GM12864 (cell line): ENCODE measurements at places on chromosomes 3 and 15.

GRCh38 chr15:72902245-72902918 lies 118.8 kb upstream of the ADPGK start:
- DNase-seq = no peak

DNA sequence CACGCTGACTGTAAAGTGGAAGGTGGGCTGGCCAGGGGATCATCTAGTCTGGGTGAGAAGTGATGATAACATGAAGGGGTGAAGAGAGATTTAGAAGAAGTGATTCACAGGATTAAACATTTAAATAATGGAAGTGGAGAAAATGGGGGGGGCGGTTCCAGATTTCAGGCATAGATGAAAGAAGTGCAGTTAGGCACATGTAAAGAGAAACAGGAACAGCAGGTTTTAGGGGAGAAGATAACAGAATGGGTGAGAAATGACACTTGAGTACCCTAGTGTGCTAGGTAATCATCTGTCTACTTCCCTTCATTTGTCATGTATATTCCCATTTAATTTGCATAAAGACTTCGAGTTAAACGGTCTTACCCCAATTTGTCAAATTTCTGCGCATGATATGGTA lies 15.3 kb downstream of the B3GNT5 start:
- DNase-seq = no peak

DNA sequence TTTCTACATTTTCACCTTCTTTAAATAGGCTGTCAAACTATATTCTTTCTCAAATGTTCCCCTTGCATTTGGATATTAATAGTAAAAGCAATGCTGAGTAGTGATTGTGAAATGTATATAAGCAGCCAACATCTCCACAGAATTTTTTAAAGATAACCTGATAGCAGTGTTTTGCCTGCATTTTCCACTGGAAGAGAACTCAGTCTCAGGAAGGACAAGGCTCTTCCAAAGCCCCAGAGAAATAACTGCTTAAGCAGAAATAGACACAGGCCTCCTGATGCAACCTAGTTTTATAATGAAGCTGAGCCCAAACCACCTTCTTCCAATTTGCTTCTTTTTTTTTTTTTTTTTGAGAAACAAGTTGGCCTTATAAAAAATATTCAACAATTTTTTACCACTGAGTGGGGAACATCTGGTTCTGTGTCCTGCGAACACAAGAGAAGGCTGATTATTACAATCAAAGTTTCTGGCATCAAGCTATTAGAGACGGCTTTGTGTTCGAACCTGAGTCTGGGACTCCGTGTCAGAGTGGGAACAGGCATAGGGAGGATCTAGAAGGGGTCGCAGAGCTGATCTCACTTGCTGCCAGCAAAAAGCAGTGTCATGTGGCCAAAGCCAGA lies 332.5 kb upstream of the TBL1XR1 start:
- no peak for DNase-seq

DNA sequence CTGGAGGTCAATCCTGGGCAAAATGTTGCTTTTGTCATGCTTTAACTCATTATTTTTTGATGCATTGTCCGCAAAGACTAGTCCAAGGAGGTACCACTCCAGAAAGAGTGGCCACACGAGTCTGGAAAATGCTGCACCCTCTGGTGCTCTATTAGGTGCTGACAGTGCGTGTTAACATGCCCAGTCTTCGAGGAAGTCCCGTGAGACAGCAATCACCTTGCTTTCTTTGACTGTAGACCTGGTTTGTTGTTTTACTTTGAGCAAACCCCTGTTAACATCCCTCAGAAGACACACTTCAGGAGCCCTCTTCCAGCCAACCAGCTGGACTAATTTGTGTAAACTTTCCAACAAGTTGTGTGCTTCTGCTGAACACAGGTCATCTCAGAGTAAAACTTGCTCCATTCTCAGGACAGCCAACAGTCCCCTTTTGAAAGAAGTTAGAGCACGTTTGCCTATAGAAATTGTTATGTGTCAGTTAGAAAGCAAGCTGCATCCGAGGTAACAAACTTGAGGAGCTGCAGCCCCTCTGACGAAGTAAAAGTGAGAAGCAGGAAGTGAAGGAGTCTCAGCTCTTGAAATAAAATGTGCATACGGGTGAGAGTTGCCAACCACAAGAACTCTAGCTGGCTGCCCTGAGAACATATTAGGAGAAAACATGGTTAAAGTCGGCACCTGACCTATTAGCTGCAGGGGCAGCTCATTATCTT lies 205.0 kb downstream of the LPP start:
- DNase-seq = no peak

DNA sequence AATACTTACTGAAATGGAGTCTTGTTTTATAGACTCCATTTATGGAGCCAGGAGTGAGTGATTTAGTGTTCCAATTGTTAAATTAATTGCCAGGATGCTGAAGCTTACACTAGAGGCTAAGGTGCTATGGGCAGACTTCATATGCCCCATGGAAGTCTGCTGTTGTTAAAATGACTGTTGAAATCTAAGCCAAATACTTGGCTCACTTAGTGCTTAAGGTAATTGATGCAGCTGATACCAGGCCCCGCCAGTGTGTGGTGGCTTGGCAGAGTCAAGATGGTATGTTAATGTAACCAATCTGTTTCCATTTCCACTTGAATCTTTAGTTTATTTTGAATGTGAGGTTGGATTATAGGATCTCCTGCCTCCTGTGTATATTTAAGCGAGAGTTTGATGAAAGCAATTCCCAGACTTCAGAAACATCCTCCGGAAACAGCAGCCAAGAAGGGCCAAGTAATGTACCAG lies 187.1 kb downstream of the ITPR1 start:
- DNase-seq = no peak

DNA sequence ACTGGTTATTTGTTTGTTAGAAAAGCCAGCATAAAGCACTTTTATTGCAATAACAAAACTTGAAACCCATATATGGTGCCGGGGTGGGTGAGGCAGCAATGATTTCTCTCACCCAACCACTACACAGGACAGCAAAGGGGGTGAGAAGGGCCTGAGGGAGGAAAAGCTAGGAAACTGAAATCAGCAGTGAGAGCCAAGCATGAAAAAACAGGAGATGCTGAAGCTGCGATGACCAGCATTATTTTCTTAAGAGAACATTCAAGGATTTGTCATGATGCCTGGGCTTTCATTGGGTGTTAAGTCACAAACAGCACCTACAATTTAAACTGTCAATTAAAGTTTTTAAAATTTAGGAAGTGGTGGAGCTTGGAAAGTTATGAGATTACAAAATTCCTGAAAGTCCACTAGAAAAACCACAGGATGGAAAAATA lies 11.9 kb upstream of the TM4SF4 start:
- no peak for DNase-seq

DNA sequence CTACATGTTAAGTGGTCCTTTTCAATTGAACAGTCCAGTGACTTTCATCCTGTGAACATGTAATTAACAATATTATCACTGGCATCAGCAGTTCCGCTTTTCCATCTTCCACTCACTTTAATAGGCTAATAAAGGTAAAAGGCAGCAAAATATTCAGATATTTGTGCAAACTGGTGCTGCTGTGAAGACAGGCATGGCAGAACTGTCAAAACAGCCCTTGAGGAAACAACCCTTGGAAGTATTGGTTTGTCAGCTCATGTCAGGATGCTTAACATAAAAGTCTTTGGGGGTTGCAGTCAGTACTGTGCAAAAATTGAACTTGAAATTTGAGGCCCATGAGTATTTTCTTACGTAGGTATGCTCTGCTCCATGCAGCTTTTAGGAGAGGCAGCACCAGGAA lies 72.0 kb upstream of the CMTM7 start:
- DNase-seq = no peak

DNA sequence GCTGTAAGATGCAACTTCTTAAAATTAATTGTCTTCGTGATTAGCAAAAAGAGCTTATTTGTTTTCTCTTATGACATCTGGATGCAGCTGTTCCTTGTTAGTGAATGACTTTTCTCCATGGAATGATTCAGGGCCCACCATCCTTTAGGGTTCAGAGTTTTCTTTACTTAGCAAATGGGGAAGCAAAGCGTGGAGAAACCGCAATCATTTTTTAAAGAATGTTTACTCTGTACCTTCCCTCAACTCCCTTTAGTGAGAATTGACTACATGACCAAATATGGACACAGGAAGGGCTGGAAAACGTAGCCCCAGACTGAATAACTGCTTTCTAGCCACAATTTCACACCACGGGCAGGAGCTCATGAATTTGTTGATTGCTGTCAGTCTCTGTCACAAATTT lies 130.1 kb downstream of the EDEM1 start:
- DNase-seq = no peak

GRCh38 chr3:160667452-160667851 lies 9.5 kb upstream of the ARL14 start:
- DNase-seq = no peak

DNA sequence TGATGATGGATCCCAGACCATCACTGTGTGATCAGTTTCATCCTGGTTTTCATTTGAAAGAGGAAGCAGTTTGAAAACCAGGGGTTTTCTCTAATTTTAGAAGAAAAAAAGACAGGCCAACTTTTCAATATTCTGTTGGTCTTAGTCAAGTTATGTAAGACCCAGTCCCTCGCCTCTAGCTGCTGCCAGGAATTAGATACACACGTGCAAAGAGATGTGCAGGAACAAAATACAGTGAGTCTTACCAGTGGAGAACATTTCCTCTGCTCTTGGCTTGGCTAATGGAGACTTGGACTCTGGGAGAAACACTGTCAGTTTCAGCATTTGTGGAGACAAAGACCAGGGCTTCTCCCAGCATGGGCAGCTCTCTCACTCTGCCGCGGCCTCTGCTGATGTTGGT lies 214.9 kb upstream of the C2CD4B start:
- DNase-seq = no peak

GRCh38 chr15:92914768-92915221 lies 14.7 kb downstream of the CHD2 start:
- no peak for DNase-seq

DNA sequence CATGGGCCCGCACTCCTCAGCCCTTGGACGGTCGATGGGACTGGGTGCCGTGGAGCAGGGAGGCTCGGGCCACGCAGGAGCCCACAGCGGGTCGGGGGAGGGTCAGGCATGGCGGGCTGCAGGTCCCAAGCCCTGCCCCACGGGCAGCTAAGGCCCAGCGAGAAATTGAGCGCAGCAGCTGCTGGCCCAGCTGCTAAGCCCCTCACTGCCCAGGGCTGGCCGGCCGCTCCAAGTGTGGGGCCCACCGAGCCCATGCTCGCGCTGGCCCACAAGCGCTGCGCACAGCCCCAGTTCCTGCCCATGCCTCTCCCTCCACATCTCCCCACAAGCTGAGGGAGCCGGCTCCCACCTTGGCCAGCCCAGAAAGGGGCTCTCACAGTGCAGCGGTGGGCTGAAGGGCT lies 259.4 kb downstream of the VGLL3 start:
- no peak for DNase-seq

DNA sequence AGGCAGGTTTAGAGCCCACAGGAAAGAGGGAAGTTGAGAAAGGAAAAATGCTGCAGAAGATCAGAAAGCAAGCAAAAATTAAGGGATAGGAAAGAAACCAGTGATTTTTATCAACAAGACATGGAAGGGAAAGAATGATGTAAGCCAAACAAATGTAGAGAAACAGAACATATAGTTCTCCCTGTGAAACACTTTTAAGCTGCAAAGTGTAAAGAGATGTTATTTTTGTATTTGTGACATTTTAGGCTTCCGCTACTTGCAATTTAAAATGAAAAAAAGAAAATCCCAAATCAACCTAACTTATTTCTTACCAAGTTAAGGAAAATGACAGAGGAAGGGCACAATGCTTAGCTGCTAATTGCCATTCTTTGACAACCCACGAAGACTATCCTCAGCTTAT lies 111.6 kb downstream of the PDCD6IP start:
- no peak for DNase-seq
